ENCODE measurements at places on chromosomes 2 and 18.

- ATAC-seq: no peak
Measured at GRCh38 chr2:140512106-140512505, 1618.7 kb downstream of the LRP1B start.

DNA sequence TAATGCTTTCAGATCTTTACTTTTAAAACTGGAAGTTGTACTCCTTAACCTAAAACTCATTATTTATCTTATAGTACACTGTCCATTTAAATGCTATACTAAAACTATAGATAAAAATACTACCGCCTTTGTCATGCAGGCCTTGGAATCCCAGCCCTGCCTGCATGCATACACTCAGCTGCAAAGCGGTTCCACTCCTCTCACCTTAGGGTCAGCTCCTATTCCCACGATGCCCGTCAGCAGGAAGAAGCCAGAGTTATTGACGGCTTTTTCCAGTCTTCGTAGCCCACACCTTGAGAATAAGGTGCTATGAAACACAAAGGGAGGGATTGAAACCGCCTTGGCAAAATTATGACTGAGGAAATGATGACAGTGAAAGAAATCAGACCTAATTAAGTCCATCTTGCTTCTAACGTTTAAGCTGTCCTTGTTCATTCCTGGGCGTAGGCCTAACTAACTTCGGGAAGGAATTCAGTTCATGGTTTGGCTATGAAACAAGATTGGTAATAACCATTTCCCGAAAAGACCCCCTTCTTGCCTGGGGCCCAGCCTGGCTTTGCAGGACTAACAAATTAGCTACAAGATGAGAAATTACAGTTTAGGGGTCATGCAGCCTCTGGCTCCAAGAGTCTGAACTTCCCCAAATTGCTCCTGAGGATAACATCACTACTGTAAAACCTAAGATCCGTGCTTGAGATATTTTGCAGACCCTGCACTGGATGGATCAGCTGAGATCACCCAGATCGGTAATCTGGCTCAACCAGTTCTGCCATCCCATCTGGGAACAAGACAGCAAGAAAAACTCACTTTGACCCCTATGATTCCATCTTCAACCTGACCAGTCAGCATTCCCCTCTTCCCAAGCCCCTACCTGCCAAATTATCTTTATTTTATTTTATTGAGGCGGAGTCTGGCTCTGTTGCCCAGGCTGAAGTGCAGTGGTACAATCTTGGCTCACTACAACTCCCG is 17.1 kb downstream of the EPB41L5 start:
- no peak for ATAC-seq

DNA sequence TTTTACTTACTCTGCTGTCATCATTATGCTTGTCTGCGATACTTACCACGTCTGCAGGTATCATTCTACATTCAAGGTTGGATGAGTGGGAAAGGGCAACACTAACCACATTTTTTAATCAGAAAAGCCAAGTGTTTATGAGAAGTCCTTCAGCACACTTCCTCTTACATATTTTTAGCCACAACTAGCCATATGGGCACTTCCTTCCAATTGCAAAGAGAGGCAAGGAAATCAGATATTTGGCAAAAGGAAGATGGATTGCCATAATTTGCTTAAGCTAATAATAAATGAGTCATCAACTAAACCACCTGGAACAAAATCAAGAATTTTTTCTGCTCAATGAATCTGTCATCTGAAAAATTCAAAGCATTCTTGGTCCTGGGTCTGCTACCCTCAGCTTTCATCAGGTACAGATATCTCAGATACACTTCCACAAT is 16.7 kb upstream of the MRO start:
- ATAC-seq: peak; percentile 86

GRCh38 chr18:48839819-48840490 is 110.8 kb downstream of the SMAD7 start:
- no peak for ATAC-seq

GRCh38 chr2:24875901-24876300 is 44.1 kb downstream of the ADCY3 start:
- ATAC-seq: no peak

DNA sequence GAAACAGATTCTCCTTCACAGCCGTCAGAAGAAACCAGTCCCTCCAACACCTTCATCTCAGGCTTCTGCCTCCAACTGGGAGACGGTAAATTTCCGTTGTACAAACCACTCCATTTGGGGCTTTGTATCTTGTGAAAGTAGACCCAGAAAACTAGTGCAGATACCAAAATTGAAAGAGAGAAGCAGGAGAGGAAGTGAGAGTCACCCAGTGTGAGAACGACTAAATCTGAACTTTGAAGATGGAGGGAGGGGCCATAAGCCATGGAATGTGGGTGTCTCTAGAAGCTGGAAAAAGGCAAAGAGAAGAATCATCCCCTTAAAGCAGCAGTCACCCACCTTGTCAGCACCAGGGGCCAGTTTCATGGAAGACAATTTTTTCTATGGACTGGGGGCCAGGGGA is 88.3 kb upstream of the LRATD1 start:
- ATAC-seq: no peak

- no peak for ATAC-seq
Measured at GRCh38 chr2:200469708-200470211, 40.1 kb downstream of the KCTD18 start.

DNA sequence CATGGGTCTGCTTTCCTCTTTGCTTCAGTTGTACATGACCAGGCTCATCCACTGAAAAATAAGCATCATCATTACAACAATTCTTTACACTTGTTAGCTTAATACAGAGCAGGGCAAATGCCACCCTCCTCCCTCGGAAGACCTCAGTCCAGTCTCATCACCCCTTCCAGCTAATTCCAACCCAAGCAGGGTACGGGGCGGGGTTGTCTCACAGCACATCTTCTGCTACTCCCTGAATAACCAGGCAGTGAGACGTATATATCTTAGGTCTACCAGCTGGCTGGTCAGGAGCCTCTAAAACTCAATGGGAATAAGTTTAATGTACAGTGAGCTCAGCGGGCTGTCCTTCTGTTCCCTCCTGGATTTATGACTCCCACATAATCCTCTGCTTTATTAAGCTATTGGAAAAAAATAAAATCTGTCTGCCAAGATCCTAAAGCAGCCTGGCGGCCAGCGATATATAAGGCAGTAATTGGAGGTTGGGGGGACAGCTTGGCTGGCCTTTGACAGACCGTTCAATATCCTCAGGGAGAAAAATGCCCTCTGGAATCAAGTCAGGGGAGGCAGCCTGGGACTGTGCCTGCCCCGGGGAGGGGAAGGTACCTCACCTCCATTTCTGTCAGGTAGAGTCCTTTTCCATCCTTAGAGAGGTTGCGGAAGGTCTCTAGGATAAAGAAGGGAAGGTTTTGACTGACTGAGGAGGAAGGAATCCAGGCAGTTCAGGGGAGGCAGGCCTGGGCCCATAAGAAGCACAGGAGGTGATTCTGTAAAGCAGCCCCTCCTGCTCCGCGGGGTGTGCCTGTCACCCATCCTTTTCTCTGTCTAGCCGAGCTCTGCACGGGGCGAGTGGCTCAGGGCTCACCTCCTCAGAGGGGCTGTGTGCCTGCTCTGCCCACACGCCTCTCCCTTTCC is 76.3 kb downstream of the CAPN13 start:
- ATAC-seq: no peak

DNA sequence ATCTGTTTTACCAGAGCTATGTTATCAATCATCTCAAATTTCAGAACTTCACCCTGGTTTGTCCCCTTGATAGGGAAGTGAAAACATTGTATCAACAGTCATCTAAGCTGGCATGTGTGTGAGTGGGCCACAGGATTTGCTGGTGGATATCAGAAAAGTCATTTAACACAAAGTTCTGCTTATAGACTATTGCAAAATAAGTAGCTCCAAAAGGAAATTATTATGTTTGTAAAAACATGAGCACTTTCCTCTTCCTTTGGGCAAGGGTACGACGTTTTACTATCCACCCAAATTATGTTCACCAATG is 20.7 kb upstream of the COPS8 start:
- ATAC-seq: no peak

GRCh38 chr18:31206787-31207381 is 44.2 kb upstream of the DSC1 start:
- peak; percentile 69 for ATAC-seq

DNA sequence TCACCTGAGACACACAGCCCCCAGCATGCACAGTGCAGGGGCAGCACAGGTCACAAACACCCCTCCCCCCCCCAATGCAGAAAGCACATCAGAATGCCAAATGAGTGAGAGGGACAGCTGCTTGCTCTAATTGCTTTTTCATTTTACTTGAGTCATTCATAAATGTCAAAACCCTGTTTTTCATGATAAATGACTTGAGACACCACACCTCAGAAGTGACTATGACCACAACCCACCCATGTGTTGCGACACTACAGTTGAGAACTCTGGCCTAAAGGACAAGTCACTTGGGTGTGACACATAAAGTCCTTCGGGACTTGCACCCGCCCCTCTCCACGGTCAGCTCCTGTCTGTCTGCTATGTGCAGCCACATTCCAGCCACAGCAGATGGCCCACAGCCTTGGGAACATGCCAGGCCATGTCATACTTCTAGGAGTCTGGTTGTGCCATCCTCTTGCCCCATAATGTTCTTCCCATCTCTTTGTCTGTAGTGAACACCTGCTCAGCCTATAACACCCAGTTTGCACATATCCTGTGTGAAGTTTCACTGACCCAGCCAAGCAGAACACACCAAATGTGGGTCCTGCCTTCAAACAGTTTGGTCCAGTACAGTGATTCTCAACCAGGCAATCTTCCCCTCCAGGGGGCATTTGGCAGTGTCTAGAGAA is 30.2 kb upstream of the RIOK3 start:
- peak; percentile 68 for ATAC-seq

DNA sequence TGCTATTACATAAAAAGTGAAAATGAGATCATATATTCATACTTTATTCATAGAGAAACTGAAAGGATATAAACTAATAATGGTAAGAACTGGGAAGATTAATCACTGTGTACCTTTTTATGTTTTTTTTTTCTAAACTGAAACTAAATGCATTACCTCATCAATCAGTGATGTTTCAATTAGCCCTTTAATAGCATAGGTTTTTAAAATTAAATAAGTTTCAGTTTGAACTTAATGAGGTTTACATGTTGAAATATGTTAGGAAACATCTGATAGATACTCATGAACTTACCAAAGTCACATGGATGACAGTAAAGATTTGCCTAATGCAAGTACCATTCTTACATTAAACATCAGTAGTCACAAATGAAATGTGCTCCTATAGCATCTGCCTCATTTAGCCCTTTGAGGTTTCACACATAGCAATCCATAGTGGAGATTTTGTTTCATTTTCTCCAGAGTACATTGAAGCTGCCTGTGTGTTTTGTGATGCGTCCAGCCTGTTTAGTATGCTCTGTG is 8.9 kb downstream of the MAPRE2 start:
- peak; percentile 47 for ATAC-seq

DNA sequence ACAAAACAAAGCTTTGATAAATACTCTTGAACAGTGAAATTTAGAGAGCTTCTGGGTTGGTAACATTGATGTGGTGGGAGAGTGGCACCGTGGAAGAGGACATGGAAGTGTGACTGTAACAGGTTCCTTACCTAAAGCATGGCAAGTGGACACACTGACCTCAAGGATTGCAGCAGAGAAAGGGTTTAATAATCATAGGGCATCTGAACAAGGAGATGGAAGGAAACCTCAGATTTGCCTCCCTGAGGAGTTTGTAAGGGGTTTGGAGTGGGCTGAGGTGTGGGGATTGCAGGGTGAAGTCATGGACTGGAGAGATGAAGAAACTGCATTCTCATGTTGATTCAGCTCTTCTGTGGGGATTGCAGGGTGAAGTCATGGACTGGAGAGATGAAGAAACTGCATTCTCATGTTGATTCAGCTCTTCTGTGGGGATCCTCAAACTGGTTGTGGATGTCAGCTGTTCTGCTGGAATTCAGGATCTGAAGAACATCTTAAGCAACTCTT is 83.8 kb upstream of the TLK1 start:
- ATAC-seq: no peak

GRCh38 chr2:168320267-168320666 is 72.9 kb upstream of the STK39 start:
- ATAC-seq: no peak

DNA sequence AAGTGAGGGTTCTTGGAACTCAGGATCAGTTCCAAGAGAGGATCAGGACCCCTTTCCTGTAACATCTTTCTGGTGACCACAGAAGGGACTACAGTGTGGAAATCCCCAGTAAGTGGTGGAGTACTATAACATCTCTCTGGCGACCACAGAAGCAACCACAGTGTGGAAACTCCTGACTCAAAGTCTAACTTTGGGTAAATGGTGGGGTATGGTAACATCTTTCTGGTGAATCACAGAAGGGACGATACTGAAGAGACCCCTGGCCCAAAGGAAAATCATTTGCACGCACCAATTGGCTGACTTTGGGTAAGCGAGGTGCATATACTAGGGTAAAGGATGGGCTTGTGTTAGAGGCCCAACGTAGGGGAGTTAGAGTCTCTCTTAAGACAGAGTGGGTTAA is 56.3 kb upstream of the GULP1 start:
- ATAC-seq: no peak

DNA sequence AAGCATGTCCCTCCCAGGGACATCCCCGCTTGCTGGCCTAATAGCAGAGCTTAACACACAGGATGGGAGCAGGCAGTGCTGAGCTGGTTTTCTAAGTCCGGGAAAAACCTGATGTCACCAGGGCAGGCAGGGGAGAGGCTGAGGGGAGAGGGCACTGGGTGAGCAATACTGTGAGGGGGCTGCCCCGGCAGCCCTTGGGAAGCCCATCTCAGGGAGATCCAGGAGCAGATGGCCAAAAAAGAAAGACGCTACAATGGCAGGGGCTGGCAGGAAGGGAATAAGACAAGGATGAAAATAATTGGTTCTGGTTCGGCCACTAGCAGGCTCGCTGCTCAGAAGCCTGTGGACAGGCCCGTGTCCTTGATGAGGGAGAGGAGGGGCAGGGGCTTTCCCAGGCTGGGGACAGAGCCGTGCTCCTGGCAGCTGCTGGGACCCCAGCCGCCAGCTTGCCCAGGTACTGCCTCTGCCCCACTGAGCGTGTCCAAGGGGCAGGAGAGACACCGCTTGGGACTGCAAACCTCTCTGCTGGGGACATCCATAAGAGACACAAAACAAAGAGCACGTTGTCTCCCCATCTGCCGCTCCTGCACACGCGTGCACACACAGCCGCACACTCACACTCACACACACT is 30.2 kb downstream of the SMAD7 start:
- ATAC-seq: no peak

DNA sequence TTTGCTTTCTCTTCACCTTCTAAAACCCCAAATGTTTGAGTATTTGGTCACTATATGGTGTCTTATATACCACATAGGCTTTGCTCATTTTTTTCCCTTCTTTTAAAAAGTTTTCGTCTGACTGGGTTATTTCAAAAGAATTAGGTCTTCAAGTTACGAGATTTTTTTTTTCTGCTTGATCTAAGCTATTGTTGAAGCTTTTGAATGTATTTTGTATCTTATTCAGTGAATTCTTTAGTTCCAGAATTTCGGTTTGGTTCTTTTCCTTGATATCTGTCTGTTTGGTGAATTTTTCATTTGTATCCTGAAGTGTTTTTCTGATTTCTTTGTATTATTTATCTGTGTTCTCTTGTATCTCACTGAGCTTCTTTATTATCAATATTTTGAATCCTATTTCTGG is 93.5 kb downstream of the ARL6IP6 start:
- ATAC-seq: no peak

- no peak for ATAC-seq
Measured at GRCh38 chr18:13292736-13293135, 74.2 kb downstream of the LDLRAD4 start.

GRCh38 chr2:210092791-210093190 is 78.4 kb downstream of the KANSL1L start:
- no peak for ATAC-seq

- ATAC-seq: peak; percentile 97
Measured at GRCh38 chr2:30026091-30027055, 105.0 kb upstream of the ALK start.

- no peak for ATAC-seq
Measured at GRCh38 chr18:79732721-79733025, 53.1 kb downstream of the CTDP1 start.

GRCh38 chr2:120294008-120294340 is 41.3 kb downstream of the RALB start:
- ATAC-seq: no peak
